NCI-H226 (cell line): ENCODE measurements at places on chromosomes 7 and 10.

GRCh38 chr7:16939161-16939560 is 57.4 kb upstream of the AGR3 start:
- DNase-seq: no peak

DNA sequence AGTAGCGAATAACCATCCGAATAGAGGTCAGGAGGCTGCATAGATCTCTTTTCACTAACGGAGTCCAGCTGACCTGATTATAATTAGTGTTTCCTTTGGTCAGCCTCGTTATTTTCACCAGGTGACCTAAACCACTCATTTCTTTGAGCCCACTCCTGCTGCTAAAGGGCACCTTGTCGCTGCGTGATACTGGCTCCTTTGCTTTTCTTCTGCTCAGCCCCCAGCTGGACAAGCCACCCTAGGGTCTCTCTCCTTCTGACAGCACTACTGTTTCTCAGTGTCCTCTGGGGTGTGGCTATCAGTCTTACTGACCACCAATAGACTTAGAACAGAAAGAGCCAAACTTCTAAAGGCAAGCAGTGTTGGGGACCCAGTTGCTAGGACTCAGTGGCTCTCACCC is 2.7 kb upstream of the IGFBP3 start:
- no peak for DNase-seq

GRCh38 chr7:91852263-91852741 is 28.2 kb downstream of the MTERF1 start:
- DNase-seq: peak; percentile 75

GRCh38 chr7:144127714-144128334 is 4.8 kb downstream of the OR2A14 start:
- peak; percentile 69 for DNase-seq

DNA sequence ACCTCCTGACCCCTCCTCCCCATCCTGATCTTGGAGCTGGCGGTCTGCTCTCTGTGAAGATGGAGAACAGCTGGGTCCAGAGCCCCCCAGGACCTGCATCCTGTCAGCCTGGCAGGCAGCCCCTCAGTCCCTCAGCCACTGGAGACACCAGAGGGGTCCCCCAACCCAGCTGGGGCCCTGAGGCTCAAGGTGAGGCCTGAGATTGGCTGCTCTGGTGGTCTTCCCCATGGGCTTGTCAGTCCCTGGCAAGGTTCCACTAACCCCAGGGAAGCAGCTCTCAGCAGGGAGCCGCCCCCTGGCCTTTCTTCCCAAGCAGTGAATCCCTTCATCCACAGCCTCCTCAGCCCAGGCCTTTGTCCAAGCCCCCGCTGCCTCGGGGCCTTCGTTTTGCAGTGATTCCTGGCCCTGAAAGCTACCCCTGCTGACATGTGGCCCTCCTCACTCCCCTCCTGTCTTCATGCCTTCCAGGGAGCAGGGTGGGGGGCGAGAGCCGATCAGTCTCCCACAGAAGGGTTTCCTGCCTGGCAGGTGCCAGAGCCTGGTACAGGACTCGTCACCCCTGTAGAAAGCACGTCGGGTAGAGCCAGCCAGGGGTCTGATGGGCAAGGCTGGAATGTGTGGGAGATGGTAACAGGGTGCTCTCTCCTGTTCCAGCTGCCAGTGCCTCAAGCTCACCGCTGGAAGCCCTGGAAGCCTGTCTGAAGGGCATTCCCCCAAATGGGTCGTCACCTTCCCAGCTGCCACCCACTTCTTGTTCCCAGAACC is 48.5 kb downstream of the ZNF467 start:
- DNase-seq: no peak

DNA sequence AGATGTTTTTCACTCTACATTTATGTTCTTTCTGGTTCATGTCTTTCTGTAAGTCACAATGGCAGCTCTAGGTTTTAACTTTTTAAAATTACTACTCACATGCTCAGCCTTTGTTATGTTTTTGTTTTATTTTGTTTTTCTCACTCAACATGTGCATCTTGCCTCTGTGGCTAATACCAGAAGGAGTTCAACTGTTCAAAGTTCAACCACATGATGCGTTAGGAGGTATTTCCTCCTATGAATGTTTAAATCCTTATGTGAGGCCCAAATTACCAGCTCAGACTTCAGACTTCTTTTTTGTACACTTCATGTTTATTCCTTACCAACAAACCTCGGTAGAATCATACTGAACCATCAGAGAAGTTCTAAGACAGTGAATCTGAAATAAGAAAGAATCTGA is 151.6 kb downstream of the MALRD1 start:
- no peak for DNase-seq

DNA sequence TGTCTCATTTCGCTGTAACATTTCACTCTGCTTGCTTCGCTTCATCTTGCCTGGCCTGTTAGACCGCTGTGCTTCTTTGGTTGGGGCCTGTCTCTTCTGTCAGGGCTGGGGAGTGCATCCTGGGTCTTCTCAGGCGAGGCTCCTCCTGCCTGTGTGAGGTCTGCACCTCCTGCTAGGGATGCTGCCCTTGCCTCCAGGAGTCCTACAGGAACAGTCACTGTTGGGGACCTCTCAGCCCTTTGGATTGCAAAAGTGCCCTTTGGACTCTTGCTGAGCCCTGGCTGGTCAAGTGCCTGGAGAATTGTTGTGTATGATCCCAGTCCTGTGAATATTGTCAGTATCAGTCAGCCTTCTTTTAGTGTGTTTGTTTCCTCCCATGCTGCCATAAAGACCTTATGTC is 84.1 kb downstream of the MDFIC start:
- DNase-seq: no peak

DNA sequence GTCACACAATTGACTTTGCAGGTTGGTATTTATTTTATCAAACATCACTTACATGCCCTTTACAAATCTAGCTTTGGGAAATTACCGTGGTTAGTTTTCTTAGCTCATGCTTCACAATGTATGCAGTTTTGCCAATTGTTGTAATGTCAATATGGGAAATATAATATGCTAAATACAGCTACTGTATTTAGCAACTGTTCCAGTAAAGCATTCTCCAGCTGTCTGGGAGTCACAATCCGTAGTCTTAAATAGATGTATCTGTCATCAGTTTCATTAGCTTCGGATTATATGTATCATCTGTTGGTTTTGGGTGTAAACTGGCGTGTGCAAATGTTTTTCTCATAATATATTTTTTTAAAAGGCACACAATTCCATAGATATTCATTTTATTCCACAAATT is 19.4 kb upstream of the AHR start:
- DNase-seq: no peak

DNA sequence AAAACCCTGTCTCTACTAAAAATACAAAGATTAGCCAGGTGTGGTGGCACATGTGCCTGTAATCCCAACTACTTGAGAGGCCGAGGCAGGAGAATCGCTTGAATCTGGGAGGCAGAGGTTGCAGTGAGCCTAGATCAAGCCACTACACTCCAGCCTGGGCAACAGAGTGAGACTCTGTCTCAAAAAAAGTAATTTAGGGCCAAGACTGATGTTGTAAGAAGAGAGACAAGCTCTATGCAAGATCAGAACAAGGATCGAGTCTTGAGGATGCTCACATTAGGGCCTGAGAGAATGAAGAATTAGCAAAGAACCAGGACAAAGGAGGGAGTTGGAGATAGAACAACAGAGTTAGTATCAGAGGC is 3.3 kb upstream of the KPNA7 start:
- no peak for DNase-seq

DNA sequence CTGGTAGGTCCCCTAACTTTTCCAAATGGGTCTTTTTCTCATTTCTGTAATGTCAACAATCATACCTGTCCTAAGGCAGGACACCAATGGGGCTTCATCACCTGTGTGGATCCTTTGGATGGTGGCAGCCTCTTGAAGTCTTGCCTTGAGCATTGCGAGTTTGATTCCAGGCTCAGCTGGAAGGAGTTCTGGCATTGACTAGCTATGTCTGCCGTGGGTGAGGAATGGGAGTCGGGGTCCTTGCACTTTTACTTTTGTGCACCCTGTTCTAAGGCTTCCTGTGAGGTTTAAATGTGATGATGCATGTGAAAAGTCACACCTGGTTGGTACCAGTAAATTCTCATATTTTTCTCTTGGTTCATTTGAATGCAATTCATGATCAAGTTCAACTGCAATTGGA is 55.9 kb upstream of the CTBP2 start:
- no peak for DNase-seq

DNA sequence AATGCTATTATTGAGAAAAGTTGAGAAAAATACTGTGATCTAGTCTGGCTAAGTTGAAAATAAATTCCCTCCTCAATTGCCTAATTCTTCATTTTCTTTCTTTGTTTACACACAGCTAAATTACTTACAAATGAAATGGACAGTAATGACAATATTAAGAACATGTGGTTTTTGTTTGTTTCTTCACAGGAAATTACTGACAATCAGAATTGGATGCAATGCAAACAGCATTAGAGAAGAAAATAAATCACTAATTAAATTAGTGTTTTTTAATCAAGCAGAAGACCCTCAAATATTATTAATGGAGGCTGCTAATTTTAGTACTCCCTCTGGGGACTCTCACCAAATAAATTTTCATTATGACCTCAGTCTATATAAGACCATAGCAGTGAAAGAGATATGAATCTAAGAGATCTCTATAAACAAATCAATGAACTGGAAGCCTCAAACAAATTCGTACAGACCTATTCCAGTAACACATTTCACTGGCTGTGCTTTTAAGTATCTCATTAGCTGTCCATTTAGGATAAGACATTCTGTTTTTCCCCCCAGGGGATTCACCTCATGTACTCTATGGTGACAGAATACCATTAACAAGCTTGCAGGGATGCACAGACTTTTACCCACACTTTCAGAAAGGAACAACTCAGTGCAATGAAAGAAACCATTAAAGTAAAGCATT is 202.0 kb upstream of the DGKB start:
- DNase-seq: no peak

- DNase-seq: no peak
These were observed 628 bp downstream of the MPLKIP start for GRCh38 chr7:40133561-40134427.

DNA sequence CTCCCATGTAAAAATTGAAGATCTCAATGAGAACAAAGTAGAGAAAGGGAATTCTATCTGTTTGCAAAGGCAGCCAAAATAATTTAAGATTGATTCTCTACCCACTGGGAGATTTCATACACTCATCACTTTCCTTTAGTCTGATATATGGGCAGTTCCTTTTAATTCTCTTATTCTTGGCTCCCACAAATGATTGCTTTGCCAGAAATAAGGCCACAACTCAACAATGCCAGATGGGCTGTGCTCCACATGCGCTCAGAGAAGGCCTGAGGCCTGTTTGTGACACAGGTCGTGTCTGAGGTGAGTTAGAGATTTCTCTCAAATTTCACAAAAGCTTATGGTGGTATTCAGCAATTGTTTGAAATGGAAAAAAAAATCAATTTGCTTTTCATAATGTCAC is 501.9 kb upstream of the SEMA3D start:
- DNase-seq: no peak

DNA sequence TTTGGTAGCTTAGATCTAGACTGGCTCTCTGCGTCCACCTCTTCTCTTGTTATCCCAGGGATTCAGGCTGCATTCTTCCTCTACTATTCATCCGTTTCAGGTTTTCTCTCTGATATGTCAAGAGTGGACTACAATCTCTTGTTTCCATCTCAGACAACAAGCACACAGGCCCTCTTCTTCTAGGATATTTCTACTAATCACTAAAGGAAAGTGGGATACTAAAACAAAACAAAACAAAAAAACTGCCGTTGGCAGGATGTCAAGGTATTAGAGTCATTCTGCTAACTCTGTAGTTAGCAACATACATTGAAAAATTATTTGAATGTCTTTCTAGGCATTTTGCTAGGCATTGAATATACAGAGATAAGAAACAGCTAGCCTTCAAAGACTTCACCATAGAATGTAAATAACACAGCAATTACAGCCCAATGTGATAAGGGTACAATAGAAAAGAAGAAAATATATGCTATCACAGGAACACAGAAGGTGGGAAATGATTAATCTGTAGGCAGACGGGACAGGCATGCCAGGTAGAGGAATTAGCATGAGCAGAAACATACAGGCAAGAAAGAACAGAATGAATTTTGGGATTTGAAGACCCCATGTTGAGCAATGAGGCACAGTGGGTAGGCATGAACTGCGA is 210.5 kb downstream of the CSTF2T start:
- no peak for DNase-seq

DNA sequence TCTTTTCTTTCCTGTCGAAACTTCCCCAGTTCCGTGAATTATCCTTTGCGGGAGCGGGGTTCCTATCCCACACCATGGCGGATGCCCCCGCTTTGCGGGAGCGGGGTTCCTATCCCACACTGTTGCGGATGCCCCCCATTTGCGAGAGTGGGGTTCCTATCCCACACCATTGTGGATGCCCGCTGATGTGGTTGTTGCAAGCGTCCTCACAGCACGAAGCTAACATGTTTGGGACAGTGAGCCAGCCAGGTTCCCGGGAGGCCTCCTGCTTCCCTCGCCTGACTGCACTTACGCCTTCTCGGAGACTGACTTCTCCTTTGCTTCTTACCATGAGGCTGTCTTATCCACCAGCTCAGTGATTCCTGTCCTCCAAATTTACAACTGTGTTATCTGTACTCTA is 134.7 kb downstream of the VIPR2 start:
- DNase-seq: no peak

DNA sequence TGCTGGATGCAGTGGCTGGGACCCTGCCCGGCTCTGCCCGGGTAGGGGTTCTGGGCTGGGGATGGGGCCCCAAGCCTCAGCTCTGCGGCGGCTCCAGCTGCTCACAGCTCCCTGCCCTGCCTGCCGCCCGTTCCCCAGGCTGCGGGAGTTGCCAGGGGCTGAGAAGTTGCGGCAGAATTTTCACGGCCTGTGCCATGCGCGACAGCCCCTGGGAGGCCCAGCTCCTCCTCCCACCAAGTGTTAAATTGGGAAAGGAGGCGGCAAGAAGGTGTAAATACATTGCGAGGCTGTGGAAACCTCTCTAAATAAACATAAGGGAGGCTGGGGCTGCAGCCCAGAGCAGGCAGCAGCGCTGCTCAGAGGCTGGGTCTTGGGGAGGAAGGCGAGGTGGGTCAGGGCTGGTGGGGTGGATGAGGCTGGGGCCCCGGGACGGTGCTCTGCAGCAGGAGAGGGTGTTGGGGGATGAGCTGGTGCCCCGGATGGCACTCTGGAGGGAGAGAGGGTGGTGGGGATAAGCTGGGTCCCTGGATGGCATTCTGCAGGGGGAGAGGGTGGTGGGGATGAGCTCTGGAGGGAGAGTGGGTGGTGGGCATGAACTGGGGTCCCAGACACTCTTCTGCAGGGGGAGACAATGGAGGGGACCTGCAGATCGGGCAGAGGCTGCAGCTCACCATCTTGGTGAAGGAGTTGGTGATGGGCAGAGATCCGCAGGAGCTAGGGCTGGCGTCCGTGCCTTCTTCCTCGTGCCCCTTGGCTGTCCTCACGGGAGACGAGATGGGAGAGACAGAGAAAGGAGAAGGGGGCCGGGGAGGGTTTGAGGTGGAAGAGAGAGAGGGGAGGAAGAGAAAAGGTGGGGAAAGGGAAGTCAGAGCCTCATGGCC is 85.5 kb upstream of the GNA12 start:
- no peak for DNase-seq

- DNase-seq: no peak
These were observed 261.3 kb downstream of the SORCS1 start for GRCh38 chr10:106903180-106903579.

GRCh38 chr7:154568346-154568745 is 434.6 kb downstream of the PAXIP1 start:
- DNase-seq: no peak
